ENCODE measurements at places on chromosomes 2 and 18.

DNA sequence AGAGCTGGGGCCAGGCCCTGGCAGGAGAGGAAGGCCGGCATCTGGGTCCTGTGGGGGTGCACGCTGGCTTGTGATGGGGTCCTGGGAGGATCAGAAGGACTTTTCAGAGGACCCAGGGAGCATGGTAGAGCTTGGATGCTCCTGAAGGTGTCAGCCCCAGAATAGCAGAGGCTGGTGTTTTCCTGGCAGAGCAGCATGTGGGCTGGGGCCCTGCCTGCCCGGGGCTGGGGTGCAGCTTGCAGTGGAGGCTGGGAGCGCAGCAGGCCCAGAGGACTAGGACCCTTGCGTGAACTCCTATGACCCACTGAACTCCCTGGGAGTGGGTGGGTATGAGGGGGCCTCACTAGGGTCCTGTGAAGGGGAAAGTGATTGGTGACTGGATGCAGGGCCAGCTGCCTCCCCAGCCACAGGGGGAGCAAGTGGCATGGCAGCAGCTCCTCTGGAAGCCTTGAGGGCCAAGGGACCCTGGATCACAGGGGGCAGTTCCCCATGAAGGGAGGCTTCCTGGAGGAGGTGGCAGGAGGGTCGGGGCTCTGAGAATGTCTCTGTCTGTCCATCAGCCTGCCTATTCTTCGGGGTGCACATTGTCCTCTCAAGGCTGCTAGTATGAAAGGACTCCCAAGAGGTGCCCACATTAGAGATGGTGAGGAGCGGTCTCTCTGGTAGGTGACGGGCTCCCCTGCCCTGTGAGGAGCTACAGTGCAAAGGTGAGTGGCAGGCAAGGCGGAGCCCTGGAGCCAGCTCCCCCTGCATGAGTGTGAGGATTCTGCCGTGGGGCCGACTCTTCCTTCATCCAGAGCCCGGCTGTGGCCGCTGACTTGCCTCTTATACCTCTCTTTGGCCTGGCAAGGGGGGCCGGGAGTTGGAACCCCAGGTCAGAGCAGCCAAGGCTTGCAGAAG is 249.0 kb downstream of the DYSF start:
- no peak for DNase-seq

GRCh38 chr2:112035786-112036185 is 19.3 kb upstream of the TMEM87B start:
- DNase-seq = no peak

- DNase-seq = no peak
Observed at GRCh38 chr18:48782381-48782861, 168.3 kb downstream of the SMAD7 start.

DNA sequence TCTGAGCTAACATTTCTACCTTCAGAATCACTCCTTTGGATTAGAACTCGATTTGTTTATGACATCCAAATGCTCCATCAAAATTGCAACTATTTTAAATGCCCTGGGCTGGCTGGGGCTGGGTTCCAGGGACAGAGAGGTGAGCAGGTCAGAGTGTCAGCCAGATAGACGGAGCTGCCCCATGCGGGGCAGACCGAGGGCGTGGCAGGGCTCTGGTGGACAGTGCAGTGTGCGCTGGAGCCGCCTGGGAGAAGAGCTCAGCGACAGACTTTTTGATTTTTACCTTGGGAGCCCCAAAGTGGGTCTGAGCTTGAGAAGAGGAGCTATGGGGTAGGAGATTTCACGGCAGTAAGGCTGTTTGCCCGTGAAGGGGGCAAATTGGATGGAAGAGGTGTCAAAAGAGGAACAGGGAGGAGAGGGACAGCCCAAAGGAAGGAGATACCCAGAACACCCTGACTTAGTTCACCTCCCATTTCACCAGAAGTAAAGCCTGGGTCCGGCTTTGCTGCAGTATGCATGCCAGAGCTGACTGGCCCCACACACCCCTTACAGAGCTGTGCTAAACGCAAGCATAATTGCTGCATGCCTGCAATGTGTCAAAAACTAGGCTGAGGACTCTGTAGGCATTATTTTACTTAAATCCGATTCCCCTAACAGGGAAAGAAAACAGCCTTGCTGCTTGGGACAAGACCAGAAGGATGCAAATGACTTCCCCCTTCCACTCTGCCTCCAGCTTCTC is 33.7 kb downstream of the EN1 start:
- DNase-seq = no peak

- DNase-seq = peak; percentile 57
Observed at GRCh38 chr2:196288006-196288538, 116.7 kb upstream of the STK17B start.

DNA sequence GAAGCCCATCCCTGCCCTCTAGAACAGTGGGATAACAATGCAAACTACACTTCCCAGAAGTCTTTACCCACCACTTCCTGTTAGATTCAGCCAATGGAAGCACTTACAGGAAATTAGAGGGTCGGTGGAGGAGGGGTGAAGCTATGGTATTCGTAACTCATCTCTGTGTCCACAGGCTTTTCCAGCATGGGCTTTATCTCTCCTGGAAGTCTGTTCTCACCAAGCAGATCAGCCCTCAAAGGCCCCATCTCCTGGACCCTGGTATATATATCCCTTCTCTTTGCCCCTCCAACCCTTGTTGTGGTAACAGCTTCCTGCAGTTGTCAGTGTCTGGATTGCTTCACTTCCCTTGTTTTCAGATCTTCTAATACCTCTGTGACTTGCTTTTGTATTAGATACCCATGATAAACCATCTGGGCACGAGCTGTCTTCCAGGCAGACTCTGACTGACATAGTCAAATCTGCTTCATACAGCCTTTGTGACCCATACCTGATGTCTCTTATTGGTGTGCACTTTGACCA is 475.0 kb upstream of the POU3F3 start:
- peak; percentile 34 for DNase-seq

DNA sequence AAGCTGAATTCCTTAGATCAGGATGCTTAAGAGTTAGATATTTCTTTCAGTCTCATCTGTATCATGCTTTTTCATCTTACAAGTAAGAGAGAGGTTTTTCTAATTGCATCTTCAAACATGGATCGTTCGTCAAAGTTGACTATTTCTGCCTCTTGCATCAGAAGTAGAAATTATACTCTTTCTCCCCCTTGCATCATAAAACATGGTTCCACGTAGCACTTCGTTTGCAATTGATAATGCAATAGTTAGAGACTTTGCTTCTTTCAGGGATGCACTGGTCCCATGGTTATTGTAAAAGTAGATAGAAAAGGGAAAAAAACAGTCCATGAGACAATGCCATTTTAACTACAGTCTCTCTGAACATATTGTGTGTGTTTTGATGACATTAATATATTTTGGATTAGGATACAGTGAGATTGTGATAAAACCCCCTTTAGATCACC is 75.1 kb upstream of the PARD3B start:
- no peak for DNase-seq

- no peak for DNase-seq
Observed at GRCh38 chr2:85792783-85793441, 39.1 kb downstream of the ATOH8 start.

GRCh38 chr2:240432820-240433801 is 2.4 kb upstream of the GPC1 start:
- DNase-seq = peak; percentile 5

DNA sequence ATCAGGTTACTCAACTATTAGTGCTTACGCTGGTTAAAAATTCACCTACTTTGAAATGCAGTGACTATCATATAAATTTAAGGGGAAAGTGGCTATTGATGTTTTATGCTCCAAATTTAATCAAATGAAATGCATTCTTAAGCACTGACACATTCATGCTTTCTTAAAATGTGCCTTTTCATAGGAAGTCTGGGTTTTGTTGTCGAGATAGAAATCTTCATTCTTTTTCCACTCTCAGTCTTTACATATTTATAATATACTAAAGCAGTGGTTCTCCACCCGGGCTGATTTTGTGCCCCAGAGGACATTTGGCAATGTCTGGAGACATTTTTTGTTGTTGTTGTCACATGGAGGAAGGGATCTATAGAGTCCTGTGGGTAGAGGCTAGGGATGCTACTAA is 167.9 kb downstream of the PAX3 start:
- no peak for DNase-seq

DNA sequence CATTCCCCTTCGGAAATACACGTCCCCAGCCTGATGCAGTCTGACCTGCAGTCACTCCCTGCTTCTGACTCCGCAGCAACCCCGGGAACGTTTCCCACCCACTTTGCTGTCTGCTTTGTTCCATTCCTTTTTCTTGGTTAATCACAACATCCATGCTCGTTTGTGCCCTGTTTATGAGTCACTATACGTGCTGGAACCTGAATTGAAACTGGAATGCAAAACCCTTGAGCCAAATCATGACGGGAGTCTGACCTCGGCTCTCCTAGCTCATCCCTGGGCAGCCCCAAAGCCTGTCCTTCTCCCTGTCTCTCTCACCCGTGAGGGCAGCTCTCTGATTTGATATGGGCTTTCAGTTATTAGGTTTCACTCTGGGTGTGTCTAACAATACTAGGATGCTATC is 57.1 kb upstream of the RNF152 start:
- no peak for DNase-seq

GRCh38 chr2:159003555-159003954 is 35.1 kb downstream of the TANC1 start:
- DNase-seq = no peak

- DNase-seq = no peak
Observed at GRCh38 chr18:55404832-55405465, 183.0 kb downstream of the TCF4 start.

- no peak for DNase-seq
Observed at GRCh38 chr2:46323730-46324129, 26.5 kb downstream of the EPAS1 start.

DNA sequence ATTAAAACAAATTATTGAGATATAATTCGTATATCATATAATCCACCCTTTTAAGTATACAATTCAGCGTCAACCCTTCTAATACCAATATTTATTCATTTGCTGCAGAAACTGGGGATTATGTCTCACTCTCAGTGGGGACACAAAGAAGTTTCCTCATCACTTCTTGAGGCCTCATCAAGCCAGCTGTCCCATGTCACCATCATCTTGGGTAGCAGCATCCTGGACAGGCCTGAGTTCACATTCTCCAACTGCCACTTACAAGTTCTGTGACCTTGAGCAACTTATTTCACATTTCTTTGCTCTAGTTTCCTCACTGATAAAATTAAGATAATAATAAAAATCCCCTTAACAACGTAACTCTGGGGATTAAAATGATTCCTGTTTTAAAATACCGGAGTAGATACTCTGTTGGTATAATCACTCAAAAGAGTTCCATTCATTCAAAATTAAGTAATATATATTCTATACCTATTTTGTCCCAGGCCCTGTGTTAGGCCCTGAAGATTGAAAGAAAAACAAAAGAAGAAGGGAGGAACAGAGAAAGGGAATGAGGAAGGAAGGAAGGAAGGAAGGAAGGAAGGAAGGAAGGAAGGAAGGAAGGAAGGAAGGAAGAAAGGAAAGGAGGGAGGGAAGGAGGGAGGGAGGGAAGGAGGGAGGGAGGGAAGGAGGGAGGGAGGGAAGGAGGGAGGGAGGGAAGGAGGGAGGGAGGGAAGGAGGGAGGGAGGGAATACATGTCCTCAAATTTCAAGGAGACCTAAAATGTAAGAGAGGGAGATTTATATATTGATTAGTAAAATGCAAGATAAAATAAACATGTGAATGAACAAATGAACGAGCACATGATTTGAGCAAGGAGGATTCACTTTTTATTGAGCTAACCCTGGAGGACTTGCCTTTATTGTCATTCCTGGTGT is 42.4 kb downstream of the NCKAP5 start:
- DNase-seq = no peak

DNA sequence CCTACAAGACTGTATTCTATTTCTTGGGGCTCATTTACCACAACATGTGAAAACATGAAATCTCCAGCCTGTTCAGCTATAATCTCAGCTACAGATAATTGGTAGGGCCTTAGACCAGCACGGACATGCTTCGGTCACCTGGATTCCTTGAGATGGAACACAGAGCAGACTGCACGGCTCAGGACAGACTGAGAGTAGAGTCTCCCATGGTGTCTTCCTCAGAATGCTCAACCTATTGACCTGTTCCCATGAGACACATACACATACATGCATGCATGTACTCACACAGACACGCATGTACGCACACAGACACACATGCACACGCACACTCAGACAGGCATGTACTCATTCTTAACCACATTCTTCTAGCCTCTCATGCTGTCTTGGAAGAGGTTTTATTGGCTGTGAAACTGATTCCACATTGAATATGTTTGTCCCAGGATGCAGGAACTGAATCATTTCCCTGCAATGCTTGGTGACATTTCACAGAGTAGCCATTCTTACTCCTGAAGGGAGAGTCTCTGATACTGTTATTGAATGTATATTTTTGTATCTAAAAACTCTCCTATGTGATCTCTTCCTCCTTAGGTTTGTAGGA is 23.5 kb upstream of the BZW1 start:
- DNase-seq = no peak

GRCh38 chr2:132668189-132668823 is 1.7 kb downstream of the LYPD1 start:
- no peak for DNase-seq

GRCh38 chr18:48123941-48124340 is 193.5 kb upstream of the SMAD2 start:
- no peak for DNase-seq

- no peak for DNase-seq
Observed at GRCh38 chr2:86275384-86275799, 62.0 kb downstream of the REEP1 start.

- no peak for DNase-seq
Observed at GRCh38 chr2:162075689-162076132, 1.7 kb upstream of the DPP4 start.

GRCh38 chr18:65206551-65207260 is 544.1 kb upstream of the CDH7 start:
- no peak for DNase-seq

- DNase-seq = no peak
Observed at GRCh38 chr2:100042562-100042961, 99.8 kb downstream of the AFF3 start.

DNA sequence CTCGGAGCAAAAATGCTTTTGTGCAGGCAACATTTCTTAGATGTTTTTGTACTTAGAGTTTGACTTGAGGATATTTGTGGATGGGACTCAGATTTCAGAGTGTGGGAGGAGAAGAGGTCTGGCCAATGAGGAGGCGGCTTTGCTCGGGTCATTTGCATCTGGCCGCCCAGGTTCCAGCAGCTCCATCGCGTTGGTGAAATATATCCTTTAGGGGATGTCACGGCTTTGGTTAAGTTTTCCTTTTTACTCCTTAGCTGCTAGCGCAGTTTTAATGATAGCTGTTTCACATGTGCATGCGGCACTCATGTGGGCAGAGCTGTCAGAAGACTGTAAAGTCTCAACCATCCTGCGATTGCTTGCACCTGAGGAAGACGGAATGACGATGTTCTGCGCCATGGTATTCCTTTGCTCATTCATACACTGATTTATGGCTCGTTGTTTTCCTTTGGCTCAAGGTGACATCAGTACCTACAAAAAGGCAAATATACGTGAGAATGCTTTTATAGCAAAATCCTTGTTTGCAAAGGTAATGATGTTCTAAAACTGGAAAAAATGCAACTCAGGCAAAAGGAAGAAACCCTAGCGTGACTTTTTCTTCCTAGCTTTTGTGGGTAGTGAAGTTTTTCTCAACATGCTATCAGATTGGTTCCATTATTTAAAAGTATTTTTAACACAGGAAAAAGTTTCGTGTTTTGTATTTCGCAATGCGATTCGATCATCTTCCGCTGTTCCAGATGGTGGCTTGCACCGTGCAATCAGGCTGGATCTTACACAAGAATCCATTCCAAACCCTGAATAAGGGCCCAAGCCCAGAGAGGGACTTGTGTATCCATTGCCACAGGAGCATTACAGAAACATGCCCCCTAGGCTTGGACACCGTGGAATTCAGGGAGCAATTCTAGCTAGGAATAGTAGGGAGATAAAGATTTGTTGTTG is 70.5 kb upstream of the ZNF516 start:
- DNase-seq = no peak

GRCh38 chr2:45134014-45134413 is 124.8 kb upstream of the SIX2 start:
- DNase-seq = no peak

Data from T-helper 2 cell (primary cell).